T follicular helper cell (primary cell): ENCODE measurements at places on chromosomes 2 and 18.

GRCh38 chr18:77013811-77014521 lies 118.6 kb downstream of the MBP start:
- no peak for DNase-seq

GRCh38 chr2:208064220-208064961 lies 39.1 kb upstream of the PLEKHM3 start:
- DNase-seq = no peak

DNA sequence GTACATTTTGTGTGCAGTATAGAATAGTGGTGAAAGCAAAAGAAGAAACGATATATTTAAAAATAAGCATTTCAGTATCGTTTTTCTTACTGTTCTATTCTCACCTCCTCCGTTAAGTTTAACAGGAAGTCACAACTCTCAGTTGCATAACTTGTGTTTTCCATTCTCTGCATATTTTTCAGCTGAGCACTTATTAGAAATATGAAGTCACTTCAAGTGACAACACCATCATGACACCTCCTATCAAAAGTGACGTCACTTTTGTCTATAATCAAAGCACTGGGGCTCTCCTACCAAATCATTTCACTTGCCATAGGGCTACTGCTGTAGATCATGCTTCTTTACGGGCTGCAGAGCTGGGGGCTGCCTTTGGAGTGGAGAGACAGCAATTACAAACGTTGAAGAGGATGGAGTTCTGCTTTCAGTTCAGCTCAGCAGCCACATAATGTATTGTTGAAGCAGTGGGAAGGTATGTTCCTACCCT lies 36.3 kb downstream of the STAT4 start:
- DNase-seq = no peak

GRCh38 chr2:202046572-202046971 lies 12.9 kb downstream of the FZD7 start:
- no peak for DNase-seq

DNA sequence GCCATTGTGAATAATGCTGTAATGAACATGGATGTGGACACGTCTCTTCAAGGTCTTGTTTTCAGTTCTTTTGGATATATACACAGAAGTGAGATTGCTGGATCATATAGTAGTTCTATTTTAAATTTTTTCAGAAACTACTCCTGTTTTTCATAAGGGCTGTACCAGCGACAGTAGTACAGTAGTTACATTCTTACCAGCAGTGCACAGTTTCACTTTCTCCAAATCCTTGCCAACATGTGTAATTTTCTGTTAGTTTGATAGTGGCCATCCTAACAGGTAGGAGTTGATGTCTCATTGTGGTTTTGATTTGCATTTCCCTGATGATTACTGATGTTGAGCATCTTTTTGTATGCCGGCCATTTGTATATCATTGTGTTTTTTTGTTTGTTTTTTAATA lies 81.7 kb downstream of the EPC2 start:
- no peak for DNase-seq

- no peak for DNase-seq
Measured at GRCh38 chr2:28658369-28658768, 93.3 kb upstream of the PPP1CB start.

DNA sequence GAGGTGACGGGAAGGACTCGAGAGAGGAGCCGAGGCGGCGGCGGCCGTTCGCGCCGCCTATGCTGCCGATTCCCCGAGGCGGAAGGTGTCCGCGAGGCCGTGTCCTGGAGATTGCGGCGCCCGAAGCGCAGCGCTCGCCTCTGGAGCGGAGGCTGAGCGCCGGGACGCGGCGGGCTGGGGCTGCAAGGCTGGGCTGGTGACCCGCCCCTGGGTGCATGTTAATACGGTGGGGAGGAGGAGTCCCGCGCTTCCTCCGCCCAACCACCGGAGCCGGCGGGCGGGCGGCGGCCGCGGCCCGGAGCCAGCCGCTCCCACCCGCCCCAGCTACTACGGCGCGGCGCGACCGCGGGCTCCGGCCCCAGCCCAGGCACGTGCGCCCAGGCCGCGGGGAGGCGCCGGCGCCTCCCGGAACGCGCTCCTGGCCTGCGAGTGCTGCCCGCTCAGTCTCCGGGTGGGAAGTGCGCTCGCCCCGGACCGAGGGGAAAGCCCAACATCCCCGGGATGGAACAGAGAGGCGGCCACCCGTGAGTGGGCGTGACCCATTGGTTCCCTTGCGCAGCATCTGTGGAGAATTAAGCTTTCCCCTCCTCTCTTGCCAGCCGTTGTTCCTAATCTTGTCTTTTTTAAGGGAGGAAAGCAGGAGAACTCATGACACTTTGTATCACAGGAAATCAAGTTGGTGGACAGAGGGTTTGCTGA lies at the start of gene DLGAP1:
DLGAP1 (minus strand) TSS at position 195 of the 699 bp plus-strand sequence.
- DNase-seq = no peak

GRCh38 chr2:39730685-39731302 lies 48.3 kb downstream of the THUMPD2 start:
- DNase-seq = no peak

DNA sequence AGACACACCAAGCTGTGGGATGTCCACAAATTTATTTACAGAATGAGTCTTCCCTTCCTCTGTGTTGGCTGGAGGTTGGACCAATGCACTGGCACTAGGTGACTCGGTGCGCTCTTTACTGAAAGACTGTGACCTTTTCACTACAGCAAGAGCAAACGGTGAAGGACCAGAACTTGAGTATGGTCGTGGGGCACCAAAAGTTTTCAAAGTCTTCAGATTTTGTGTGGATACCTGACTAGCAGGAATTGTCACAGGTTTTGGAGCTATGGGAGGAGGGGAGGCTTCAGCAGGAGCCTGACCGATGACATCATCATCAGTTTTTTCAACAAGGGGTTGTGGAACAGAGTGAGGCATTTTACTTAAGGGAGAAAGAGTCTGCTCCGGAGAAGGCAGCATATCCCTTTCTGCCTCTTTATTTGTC lies 73.0 kb upstream of the GRB14 start:
- DNase-seq = no peak

DNA sequence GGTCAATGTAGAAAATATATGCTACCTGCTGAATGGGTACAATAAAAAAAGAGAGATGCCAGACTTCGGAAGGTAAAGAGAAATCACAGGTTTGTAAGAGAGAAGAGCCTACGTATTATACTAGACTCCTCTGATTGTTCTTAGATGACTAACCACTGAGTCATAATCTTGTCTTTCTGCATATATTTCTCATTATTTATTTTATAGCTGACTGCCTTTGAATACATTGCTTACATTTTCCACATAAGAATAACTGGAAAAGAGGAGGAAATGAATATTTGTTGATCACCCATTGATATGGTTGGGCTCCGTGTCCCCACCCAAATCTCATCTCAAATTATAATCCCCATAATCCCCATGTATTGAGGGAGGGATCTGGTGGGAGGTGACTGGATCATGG lies 90.3 kb upstream of the RAB27B start:
- DNase-seq = no peak

GRCh38 chr18:73942081-73942625 lies 205.5 kb downstream of the FBXO15 start:
- DNase-seq = no peak

DNA sequence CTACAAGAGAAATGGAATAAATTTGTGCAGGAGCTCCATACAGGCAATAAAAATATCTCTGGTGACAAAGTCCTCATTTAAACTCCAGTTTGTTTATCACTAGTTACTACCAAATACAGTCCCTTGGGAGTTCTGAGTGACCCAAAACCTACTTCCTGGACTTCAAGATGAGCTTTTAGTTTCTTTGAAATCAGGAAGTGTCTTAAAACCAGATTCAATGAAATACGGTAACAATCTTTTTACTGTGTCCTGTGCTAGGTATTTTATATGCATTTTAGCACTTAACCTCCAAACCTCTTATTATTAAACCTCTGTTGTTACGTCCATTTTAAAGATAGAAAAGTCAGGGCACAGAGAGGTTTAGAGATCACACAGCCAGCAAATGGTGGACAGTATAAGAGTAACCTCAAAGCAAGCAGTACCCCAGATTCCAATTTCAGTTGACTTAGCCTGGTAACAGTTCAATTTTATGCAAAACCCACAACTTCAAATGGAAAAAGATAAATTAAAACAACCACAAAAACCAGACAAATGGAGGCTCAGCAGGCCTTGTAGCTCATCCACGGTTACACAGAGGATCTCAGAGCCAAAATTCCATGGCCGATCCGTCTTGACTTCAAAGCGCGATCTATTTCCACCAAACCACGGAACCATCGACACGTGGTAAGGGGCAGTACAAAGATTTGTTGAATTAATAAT lies 1.3 kb upstream of the KCMF1 start:
- peak; percentile 14 for DNase-seq

GRCh38 chr2:27724905-27725701 lies 46.4 kb upstream of the MRPL33 start:
- no peak for DNase-seq
